ENCODE measurements at places on chromosomes 1 and 21. TPM values are rescaled to one million over a fixed set of nuclear protein-coding genes. Genes with fewer than 3 reads are reported as not detected.

Gene AHCYL1
- 64.9 TPM for total RNA-seq

Gene CRYBG2
- total RNA-seq = 0.52 TPM

Gene KCNE2
- not detected for total RNA-seq

Gene APOBEC4
- total RNA-seq = not detected

Gene PTGFRN
- 99.4 TPM for total RNA-seq
